ENCODE measurements at places on chromosomes 2 and 18.

- DNase-seq = no peak
Measured at GRCh38 chr18:13793819-13794218, 30.1 kb upstream of the MC5R start.

GRCh38 chr2:171317492-171318125 lies 116.2 kb downstream of the METTL8 start:
- no peak for DNase-seq

DNA sequence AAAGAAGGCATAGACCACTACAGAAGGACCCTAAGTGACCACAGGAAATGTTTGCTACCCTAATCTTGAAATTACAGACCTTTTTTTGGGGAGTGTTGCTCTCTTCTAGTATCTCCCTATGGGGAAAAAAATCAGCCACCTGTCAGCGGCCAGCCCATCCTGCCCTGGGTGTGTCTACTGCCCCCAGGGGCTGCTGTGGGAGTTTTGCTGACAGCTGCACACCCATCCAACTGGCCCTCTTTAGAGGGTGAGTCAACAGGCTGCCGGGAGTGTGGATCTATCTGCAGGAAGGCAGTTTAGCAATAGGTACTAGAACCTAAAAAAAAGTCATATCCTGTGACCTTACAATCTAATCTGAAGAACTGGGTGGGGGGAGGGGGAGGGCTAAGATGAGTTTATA lies 796 bp upstream of the DYSF start:
- DNase-seq = no peak

- no peak for DNase-seq
Measured at GRCh38 chr2:182818501-182818900, 47.9 kb downstream of the FRZB start.

DNA sequence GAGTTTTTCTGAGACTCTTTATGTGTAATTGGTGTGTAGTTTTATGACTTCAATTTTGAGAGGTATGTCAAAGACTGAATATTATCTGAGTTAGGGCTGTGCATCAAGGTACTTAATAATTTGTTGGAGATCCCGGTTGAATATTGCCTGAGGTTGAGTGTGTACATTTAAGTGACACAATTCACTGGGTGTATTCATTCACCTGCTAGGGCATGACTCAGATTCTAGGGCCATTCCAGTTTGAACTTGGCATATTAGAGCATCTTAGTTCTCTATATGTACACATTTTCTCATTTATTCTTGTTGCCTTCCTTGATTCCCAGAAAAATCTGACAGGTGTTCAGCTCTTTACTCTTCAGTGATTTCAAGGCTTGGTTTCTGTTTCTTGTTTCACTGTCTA lies 12.5 kb downstream of the MAP4K4 start:
- DNase-seq = no peak

- no peak for DNase-seq
Measured at GRCh38 chr2:70516596-70516995, 37.0 kb downstream of the TGFA start.

DNA sequence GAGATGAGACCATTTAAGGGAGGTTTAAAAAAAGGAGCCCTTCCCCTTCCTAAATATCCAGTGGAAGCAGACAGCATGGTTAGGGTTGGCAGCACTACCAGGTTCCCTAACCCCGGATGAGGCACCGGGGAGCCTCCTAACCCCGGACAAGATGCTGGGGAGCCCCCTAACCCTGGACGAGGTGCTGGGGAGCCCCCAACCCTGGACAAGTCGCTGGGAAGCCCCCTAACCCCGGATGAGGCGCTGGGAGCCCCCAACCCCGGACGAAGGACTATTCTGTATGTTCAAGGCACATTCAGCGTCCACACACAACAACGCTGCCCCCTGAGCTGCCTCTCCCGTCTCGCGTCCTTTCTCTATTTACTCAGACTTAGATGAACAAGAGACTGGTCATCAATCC lies 51.9 kb downstream of the ANKMY1 start:
- DNase-seq = no peak

DNA sequence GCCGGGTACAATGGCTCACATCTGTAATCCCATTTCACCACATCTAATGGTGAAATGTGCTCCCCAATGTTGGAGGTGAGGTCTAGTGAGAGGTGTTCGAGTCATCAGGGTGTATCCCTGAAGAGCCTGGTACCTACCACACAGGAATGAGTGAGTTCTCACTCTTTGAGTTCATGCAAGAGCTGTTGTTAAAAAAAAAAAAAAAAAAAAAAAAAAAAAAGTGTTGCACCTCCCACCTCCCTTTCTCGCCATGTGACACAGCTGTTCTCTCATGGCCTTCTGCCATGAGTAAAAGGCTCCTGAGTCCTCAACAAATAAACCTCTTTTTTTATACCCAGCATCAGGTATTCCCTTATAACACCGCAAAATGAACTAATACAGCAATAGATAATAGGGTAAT lies 106.3 kb downstream of the C2orf74 start:
- DNase-seq = no peak

GRCh38 chr2:205959521-205959920 lies 126.5 kb downstream of the INO80D start:
- DNase-seq = no peak

Measured in stimulated activated CD8-positive, alpha-beta memory T cell treated with anti-CD3 and anti-CD28 coated beads, Interleukin-15, amount 100 ng/mL, for 4 hours (primary cell).